Activated naive CD4-positive, alpha-beta T cell (primary cell): ENCODE measurements at places on chromosomes 5 and 9.

GRCh38 chr5:51225789-51226742 lies 157.2 kb upstream of the ISL1 start:
- DNase-seq: no peak

GRCh38 chr9:89410641-89411350 lies 87.1 kb downstream of the SEMA4D start:
- no peak for DNase-seq

DNA sequence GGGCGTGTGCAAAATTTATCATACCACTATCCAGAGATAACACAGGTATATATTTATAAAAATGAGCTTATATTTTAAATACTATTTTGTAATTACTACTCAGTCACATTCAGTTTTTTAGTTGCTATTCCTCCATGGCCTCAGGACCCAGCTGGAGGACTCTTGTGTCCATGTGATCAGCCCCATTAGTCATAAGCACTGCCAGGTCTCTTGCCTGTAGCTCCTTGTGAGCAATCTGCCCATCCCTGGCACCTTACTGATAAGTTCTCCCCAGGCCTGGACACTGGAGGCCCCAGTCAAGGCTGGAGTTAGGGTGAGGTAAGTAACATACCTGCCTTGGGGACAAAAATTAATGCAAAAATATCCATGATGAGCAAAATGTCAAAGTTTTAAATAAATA lies 29.5 kb upstream of the ADRB2 start:
- no peak for DNase-seq

DNA sequence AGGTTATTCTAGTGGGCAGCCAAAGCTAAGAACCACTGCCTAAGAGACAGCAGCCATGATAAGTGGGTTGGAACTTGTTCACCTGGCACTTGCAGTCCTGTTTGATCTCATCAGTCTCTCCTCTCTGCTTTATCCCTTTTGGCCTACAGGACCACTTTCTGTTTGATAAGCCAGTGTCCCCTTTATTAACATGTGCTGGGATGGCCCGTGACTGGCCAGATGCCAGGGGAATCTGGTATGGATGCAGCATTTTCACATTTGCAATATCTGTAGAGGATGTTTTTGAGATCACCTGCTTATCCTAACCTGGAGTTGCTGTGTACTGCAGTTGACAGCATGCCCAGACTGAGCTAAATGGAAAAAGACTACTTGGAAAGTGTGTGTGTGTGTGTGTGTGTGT lies 23.6 kb downstream of the CKMT2 start:
- DNase-seq: no peak

DNA sequence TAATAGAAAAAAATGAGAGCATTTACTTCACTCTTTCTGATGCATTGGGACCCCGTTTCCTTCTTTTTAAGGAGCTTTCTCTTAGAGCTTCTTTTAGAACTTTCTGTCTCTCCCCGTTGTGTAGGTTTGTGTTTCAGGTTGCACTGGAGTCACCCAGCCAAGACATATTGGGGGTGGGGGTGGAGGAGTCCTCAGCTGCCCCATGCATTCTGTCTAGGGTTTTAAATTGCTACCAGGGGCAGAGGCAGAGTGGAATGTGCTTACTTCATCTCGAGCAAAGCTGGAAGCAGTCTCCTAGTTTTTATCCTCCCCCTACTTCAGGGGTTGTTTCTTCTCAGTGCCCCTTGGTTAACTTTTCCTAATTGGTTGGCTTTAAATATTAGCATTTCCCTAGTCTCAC lies 9.4 kb downstream of the OR2K2 start:
- DNase-seq: no peak

- DNase-seq: no peak
Observed at GRCh38 chr5:79133121-79133656, 21.6 kb downstream of the BHMT start.

DNA sequence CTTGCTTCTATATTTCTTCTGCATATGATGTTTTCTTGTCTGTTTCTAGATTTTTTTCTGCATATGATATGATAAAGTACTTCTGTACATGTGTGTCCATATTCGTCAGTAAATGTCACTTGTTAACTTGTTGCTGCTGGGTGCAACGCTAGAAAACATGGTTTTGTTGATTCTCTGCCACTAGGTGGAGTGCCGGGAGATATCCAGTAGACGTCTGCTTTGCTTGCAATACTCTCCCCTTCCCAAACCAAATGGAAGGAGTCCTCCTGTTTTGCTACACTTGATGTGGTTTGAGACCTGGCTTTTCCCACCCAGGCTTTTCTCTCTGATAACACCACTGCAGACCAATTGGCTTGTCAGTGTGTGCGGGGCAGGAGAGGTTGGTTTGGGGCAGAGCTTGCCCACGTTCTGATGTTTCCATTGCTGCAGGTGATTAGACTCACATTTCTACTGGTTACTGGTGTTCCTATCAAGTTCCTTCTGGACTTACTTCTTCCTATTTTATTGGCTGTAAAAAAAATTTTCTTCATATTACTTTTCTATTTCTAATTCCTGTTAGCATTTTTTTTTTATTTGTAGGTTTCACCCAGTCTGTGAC lies 900.0 kb upstream of the CDH10 start:
- DNase-seq: no peak

GRCh38 chr9:81611664-81612063 lies 77.7 kb downstream of the TLE1 start:
- no peak for DNase-seq

- DNase-seq: peak; percentile 59
Observed at GRCh38 chr9:120928483-120929228, 2.1 kb upstream of the TRAF1 start.

- no peak for DNase-seq
Observed at GRCh38 chr9:115198001-115198400, 80.0 kb upstream of the TNC start.

GRCh38 chr5:140381972-140382371 lies 19.7 kb upstream of the ANKHD1 start:
- no peak for DNase-seq

GRCh38 chr5:38765399-38765861 lies 80.4 kb upstream of the OSMR start:
- DNase-seq: no peak
